Activated naive CD4-positive, alpha-beta T cell (primary cell): ENCODE measurements at places on chromosomes 3 and 15.
A peak's percentile ranks its signal among the peaks of the same experiment; 100 is the strongest.

- no peak for DNase-seq
Measured at GRCh38 chr3:186679151-186679550, 13.3 kb downstream of the HRG start.

DNA sequence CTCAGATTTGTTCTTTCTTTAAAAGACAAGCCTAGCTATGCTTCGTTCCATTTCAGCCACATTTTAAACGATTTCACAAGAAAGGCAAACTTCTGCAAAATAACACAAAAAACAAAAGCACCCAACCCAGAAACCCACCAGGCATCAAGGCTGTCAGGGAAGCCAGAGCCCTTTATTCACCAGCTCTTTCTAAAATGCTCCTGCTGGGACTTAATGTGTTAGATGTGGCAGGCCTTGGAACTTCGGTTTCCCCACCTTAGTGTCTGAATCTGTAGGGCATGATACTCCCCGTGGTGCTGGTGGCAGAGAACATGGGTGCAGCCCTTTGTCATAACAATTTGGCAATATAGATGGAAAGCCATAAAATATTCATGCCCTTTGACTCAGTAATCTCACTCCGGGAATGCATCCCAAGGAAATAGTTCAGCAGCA is 56.8 kb upstream of the LCTL start:
- DNase-seq = no peak

- DNase-seq = no peak
Measured at GRCh38 chr15:25793354-25794050, 69.6 kb downstream of the ATP10A start.

- DNase-seq = no peak
Measured at GRCh38 chr3:164477403-164477802, 600.9 kb downstream of the SI start.

GRCh38 chr3:136050250-136050649 is 84.7 kb downstream of the PPP2R3A start:
- DNase-seq = no peak

GRCh38 chr15:74212494-74212893 is 9.9 kb upstream of the STRA6 start:
- DNase-seq = no peak

DNA sequence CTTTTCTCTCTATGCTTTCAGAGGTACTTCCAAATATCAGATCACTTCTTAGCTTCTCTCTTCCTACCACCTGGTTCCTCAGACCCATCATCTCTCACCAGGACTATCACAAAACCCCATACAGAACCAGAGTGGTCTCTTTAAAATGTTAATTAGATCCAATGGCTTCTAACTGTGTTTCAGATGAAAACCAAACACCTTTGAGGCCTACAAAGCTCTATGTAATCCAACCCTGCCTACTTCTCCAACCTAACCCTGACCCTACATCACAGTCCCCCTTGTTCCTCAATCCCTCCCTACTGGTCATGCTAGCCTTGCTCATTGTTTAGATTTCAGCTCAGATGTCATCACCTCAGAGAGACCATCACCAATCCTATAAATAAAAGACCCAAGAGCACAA is 34.8 kb downstream of the SUMF1 start:
- no peak for DNase-seq

- DNase-seq = no peak
Measured at GRCh38 chr15:59335207-59335786, 37.4 kb downstream of the MYO1E start.

GRCh38 chr15:85037641-85038040 is 56.0 kb downstream of the PDE8A start:
- DNase-seq = no peak

GRCh38 chr3:64187065-64187959 is 38.0 kb downstream of the PRICKLE2 start:
- no peak for DNase-seq

DNA sequence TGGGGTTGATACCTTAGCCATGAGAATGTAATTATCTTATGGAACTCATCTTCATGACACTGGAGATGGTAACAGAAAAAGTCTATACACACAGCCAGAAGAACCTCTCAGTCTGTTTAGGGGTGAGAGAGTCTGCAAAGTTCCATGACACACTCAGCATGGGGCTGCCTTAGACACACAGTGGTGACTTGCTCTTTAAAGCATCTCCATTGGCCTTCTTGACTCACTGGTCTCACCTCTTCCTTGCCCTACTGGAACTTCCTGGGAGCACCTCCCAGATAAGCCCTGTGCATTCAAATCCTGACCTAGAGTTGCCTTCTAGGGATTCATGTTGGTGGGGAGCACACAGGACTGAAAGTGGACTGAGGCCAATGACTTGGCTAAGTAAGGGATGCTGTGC is 9.3 kb downstream of the MAGI1 start:
- DNase-seq = no peak

- DNase-seq = peak; percentile 25
Measured at GRCh38 chr3:115792206-115792955, 169.1 kb downstream of the GAP43 start.

- DNase-seq = no peak
Measured at GRCh38 chr15:57054204-57054750, 135.8 kb downstream of the TCF12 start.

- no peak for DNase-seq
Measured at GRCh38 chr3:153145454-153145853, 16.6 kb upstream of the RAP2B start.

- no peak for DNase-seq
Measured at GRCh38 chr3:194300382-194300758, 50.8 kb downstream of the CPN2 start.

- no peak for DNase-seq
Measured at GRCh38 chr3:112319516-112320276, 13.3 kb upstream of the CD200 start.

GRCh38 chr3:37323494-37323893 is 149.1 kb upstream of the LRRFIP2 start:
- no peak for DNase-seq

DNA sequence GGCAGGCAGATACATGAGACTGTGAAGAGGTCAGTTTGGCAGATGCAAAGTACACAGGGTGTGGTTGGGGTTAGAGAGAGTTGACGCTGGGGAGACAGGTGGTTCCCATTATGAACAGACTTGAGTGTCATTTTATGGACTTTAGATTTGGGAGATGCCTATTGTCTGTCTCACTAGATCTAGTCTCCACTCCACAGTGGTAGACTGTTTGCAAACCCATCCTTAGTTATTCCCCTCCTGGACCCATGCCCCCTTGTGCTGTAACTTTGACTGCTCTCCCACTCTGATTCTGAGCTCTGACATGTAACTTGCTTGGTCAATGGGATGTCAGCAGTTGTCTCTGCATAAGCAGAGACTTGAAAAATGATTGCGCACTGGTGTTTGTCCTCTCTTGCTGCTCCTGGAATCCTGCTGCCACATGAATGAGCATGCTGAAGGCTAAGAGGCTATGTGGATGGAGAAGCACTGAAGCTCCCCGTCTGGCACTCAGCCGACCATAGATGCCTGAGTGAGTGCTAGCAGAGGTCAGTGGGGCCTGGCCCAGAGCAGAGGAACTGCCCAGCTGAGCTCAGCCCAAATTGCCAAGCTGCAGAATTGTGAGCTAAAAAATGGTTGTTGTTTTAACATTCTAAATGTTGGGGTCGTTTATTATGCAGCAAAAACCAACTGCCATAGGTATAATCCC is 88.2 kb downstream of the FAM43A start:
- DNase-seq = no peak

GRCh38 chr3:128495435-128495970 is 2.5 kb upstream of the GATA2 start:
- no peak for DNase-seq

- DNase-seq = no peak
Measured at GRCh38 chr3:12566976-12567375, 10.1 kb downstream of the MKRN2 start.

DNA sequence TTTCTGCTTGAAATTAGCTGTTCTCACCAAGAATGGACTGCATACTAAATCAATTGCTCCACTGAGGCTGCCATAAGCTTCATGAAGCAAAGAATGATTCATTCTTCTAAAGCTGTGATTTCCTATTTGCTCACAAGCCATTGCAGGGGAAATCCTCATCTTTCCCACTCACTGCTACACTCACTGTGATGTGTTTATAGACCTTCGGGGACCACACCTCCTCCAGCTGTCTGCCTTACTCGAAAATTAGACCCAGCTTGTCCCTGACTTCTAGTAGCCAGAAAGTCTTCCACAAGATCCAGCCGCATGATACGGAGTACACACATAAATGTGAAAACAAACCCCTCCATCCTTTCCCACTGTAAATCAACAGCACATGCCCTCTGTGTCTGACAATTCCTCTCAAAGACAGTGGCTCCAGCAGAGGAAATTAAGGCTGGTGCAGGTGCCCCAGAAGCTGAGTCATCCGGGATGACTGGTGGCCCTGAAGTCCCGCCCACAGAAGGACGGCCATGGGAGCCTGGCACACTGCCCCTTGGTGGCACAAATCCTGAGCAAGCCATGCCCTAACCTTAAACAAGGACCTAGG is 172.0 kb downstream of the STT3B start:
- DNase-seq = no peak

GRCh38 chr3:17132286-17133115 is 247.7 kb downstream of the PLCL2 start:
- DNase-seq = no peak

- no peak for DNase-seq
Measured at GRCh38 chr3:29070959-29071634, 209.8 kb upstream of the RBMS3 start.

DNA sequence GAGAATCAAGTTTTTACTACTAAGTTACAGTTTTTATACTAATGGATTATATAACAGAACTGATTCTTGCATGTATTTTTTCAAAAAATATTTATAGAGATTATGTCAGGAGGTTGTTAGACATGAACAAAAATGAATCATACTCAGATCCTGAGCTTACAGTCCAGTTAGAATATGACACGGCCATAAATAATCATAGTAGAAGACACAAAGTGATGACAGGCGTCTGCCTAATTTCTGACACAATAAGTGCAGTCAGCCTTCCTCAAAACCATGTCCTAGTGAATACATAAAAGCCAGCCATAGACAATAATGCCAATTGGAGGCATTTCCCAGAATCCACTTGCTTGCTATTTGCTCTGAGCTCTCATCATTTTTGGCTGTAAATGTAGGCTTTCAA is 81.7 kb upstream of the POU1F1 start:
- DNase-seq = no peak

- no peak for DNase-seq
Measured at GRCh38 chr15:53197426-53197839, 407.3 kb upstream of the ONECUT1 start.

DNA sequence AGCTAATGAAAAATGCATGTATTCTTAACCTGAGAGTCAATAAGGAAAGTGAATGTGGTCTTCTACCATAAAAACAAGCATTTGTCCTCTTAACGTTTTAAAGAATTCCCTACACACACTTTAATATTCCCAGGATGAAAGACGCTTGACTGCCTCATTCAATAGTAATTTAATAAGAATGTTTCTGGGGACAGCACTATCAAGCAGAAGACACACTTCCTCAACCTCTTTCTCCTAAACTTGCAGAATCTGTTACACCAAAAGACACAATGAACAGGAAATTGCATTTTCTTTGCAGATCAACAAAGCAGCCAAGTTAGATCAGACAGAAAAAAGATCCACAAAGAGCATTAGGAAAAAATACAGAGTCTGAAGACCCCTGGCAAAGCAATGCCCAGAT is 97.7 kb downstream of the PLCH1 start:
- no peak for DNase-seq

DNA sequence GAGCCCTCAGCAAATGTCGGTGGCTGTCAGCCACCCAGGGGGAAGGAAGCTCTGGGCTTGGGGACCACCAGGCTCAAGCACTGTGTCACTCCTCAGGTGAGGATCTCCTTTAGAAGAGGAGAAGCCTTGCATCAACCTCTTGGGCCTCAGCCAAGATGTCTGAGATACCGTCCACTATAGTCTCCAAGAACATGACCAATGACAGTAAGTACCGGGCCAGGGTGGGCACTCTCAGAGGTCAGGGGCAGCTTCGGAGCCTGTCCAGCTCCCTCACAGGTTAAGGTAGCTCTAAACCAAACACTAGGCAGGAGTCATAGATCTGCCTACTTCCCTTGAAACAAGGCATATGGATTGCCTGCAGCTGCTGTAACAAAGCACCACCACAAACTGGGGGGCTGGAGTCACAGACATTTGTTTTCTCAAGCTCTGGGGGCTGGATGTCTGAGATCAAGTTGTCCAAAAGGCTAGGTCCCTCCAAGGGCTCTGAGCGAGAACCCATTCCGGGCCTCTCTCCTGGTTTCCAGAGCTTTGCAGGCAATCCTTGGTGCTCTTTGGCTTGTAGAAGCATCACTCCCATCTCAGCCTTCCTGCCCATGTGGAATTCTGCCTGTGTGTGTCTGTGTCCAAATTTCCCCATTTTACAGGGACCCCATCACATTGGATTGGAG is 1.3 kb downstream of the CFAP100 start:
- no peak for DNase-seq

- DNase-seq = no peak
Measured at GRCh38 chr3:114664006-114664405, 370.2 kb downstream of the TIGIT start.
